Activated CD8-positive, alpha-beta memory T cell treated with anti-CD3 and anti-CD28 coated beads, Interleukin-2, amount 10 ng/mL, durations not matched to agents 7 days and 5 days (primary cell): ENCODE measurements at places on chromosomes 2 and 18. TPM values are rescaled to one million over a fixed set of nuclear protein-coding genes. Genes with fewer than 3 reads are reported as not detected.

DNA sequence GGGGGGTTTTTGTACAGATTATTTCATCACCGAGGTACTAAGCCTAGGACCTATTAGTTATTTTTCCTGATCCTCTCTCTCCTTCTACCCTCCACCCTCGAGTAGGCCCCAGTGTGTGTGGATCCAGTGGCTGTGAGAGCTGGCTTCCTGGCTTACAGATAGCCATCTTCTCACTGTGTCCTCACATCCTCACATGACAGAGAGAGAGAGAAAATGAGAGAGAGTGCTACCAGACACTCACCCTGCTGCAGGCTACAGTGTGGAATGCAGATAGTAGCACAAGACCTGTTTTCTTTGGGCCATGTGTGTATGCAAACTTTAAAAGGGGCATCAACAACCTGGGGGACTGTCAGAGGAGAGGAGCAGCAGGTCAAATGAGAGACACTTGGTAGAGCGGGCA is 9.5 kb downstream of the KCNK3 start:
- no peaks in the 10 kb centered on the region for H3K4me1 ChIP-seq
- no peak overlapping the region for H3K4me3 ChIP-seq
- no peak overlapping the region for H3K27ac ChIP-seq

DNA sequence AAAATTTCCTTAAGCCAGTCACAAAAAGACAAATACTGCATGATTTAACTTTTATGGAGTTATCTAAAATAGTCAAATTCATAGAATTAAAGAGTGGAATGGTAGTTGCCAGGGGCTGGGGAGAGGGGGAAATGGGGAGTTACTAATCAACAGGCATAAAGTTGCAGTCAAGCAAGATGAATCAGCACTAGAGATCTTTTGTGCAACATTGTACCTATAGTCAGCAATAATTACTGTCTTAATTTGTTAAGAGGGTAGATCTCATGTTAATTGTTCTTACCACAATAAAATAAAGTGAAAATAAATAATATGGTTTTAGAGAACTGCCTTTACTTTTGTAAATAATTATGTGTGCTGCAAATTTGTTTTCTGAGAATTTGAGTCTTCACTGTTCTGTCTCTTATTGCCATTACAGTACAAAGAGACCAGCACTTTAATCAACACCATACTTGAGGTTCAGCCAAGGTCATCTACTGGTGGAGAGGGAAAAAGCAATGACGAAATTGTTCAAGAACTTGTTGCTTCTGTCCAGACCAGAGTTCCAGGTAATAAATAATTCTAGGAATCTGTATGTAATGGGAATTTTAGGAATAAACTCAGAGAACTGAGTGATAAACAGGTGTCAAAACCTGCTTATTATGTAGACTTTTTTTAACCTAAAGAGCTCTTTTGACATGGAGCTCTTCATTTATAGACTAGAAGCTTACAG is 75.5 kb downstream of the TRABD2A start:
- H3K27me3 ChIP-seq: no peaks in the 10 kb centered on the region
- H3K27ac ChIP-seq: no peak overlapping the region
- no peak for DNase-seq
- H3K36me3 ChIP-seq: peaks cover 6% of the 10 kb centered on the region

DNA sequence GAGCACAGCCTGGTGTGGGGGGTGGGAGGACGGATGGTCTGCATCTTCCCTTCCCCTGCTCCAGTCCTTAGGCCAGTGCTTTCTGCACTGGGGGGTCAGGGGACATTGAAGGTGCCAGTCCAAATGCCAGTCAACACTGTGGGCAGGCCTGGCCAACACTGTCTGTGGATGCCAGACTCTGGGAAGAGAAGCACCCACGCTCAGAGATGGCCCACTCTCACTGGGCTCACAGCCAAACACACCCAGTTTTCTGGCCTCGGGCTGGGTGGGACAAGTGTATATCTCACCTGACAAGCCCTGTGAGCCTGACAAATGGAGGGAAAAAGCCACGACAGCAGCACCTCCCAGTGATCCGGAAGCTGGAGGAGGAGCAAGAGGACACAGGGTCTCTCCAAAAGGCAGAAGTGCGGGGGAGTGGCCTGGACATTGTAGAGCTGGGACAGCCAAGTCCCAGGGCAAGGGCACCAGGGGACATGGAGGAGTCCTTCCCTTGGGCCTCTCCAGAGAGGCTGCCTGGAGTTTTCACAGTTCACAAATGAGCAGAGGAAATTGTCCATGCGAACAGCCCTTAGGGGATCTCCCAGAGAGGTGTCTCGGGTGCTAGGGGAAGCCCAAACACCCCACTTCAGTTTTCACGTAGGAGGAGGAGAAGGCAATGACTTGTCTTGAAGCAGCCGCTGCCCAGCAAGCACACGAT is 79.3 kb downstream of the SDC1 start:
- no peaks in the 10 kb centered on the region for H3K4me1 ChIP-seq
- H3K27me3 ChIP-seq: peaks cover 35% of the 10 kb centered on the region
- no peak overlapping the region for H3K27ac ChIP-seq
- no peaks in the 10 kb centered on the region for H3K36me3 ChIP-seq
- DNase-seq: no peak
- H3K4me3 ChIP-seq: no peak overlapping the region

DNA sequence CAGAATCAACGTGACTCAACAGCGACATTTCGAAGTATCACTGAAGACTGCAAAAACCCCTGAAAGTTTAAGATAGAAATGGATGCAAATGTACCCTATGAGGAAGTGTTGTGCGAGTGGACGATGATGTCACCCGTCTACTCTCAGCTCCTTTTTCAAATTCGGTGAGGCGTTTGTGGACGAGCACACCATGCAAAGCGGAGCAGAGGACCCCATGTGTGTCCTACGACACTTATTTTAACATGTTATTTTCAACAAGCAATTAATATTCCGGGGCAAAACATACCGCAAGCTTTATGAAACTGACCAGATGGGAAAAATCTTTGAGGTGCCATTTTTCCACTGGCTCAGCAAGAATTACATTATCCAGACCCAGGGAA is 2.0 kb downstream of the PXDN start:
- no peak for DNase-seq
- no peak overlapping the region for H3K4me3 ChIP-seq
- no peaks in the 10 kb centered on the region for H3K36me3 ChIP-seq
- peaks cover 7% of the 10 kb centered on the region for H3K4me1 ChIP-seq

DNA sequence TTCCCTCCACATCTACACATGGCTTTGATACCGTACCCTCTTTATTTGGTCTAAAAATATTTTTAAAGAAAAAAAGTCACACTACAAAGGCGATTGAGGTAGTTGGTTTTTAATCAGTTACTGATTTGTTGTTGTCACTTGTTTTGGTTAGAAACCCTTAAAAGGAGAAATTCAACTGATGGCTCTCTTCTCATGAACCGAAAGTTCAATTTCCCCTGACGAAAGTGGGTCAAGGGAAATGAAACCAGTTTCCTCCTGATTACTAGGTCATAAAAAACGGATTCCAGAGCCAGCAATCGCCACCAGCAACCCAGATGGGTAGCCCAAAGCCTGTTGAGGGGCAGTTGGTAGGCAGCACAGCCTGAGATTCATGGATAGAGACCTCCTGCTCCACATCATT is 63.2 kb downstream of the DLGAP1 start:
- H3K4me3 ChIP-seq: no peak overlapping the region
- no peak overlapping the region for H3K27ac ChIP-seq
- no peaks in the 10 kb centered on the region for H3K4me1 ChIP-seq
- no peaks in the 10 kb centered on the region for H3K27me3 ChIP-seq
- no peaks in the 10 kb centered on the region for H3K36me3 ChIP-seq

DNA sequence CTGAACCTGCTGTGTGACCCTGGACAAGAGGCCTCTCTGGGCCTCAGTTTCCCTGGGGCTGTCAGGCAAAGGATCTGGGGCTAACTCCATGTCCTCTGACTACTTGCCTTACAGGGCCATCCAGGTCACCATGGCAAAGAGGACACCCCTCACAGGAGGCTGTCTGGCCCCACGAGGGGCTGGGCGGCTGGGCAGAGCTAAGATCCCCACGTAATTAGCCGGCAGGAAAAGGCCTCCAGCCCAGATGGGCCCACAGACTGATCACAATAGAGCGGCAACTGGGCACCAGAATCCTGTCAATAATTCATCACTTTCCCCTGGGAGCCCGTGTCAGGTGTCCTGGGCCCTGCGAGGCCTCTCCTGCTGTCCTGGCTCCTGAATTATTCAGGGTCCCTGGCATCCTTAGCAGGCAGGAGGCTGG is 44.8 kb upstream of the OTOF start:
- DNase-seq: no peak
- no peak overlapping the region for H3K4me3 ChIP-seq
- peaks cover 23% of the 10 kb centered on the region for H3K27me3 ChIP-seq
- no peak overlapping the region for H3K27ac ChIP-seq
- H3K36me3 ChIP-seq: no peaks in the 10 kb centered on the region

DNA sequence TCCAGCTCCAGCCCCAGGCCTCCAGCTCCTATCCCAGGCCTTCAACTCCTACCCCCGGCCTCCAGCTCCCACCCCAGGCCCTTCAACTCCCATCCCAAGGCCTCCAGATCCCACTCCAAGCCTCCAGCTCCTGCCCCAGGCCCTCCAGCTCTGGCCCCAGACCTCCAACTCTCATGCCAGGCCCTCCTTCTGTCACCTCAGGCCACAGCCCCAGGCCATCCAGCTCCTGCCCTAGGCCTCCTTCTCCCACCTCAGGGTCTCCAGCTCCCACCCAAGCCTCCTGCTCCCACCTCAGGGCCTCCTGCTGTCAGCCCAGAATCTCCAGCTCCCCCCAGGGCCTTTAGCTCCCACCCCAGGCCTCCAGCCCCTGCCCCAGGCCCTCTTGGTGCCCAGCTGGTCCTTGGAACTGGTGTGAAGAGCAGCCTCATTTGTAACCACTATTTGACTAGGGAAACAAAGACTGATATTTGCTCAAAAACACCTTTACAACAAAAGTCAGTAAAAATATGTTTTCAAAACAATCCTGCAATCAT is 67.8 kb upstream of the SALL3 start:
- H3K36me3 ChIP-seq: no peaks in the 10 kb centered on the region
- no peaks in the 10 kb centered on the region for H3K27me3 ChIP-seq
- H3K27ac ChIP-seq: no peak overlapping the region
- DNase-seq: no peak
- no peak overlapping the region for H3K4me3 ChIP-seq

- H3K4me1 ChIP-seq: no peaks in the 10 kb centered on the region
- no peak for DNase-seq
- H3K36me3 ChIP-seq: no peaks in the 10 kb centered on the region
- H3K27ac ChIP-seq: no peak overlapping the region
- peaks cover 5% of the 10 kb centered on the region for H3K27me3 ChIP-seq
- no peak overlapping the region for H3K4me3 ChIP-seq
Observed at GRCh38 chr2:29777161-29777560, 144.2 kb downstream of the ALK start.

GRCh38 chr2:55012672-55013484 is 37.4 kb downstream of the RTN4 start:
- no peak overlapping the region for H3K4me3 ChIP-seq
- no peak for DNase-seq
- H3K36me3 ChIP-seq: peaks cover 4% of the 10 kb centered on the region
- H3K27ac ChIP-seq: no peak overlapping the region
- no peaks in the 10 kb centered on the region for H3K27me3 ChIP-seq

DNA sequence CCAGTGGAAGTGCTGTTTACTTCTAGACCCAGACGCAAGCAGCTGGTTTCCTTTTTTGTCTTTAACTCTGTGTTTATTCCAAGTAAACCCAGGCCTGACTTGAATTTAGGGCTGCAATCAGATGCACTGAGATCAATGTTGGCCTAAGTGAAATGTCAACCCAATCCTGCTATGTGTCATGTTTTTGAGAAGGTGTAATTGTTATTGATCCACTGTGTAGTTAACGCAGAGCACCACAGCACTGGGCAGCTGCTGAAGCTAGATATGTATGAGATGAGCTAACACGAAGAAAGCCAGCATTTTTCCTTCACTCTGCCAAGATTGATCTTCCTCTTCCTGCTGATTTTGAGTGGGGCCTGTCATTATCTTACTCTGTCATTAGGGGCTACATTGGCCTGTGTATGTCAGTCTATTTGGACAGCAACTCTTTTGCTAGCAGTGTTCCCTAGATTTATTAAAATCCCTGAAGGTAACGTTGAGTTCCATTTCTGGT is 18.9 kb upstream of the DLX1 start:
- peaks cover 3% of the 10 kb centered on the region for H3K36me3 ChIP-seq
- peaks cover 2% of the 10 kb centered on the region for H3K27me3 ChIP-seq
- peaks cover 15% of the 10 kb centered on the region for H3K4me1 ChIP-seq
- no peak for DNase-seq

GRCh38 chr2:69743847-69744264 is 1.9 kb downstream of the ANXA4 start:
- peaks cover 4% of the 10 kb centered on the region for H3K36me3 ChIP-seq
- H3K27me3 ChIP-seq: no peaks in the 10 kb centered on the region
- no peak overlapping the region for H3K27ac ChIP-seq
- peaks cover 19% of the 10 kb centered on the region for H3K4me1 ChIP-seq
- H3K4me3 ChIP-seq: no peak overlapping the region

DNA sequence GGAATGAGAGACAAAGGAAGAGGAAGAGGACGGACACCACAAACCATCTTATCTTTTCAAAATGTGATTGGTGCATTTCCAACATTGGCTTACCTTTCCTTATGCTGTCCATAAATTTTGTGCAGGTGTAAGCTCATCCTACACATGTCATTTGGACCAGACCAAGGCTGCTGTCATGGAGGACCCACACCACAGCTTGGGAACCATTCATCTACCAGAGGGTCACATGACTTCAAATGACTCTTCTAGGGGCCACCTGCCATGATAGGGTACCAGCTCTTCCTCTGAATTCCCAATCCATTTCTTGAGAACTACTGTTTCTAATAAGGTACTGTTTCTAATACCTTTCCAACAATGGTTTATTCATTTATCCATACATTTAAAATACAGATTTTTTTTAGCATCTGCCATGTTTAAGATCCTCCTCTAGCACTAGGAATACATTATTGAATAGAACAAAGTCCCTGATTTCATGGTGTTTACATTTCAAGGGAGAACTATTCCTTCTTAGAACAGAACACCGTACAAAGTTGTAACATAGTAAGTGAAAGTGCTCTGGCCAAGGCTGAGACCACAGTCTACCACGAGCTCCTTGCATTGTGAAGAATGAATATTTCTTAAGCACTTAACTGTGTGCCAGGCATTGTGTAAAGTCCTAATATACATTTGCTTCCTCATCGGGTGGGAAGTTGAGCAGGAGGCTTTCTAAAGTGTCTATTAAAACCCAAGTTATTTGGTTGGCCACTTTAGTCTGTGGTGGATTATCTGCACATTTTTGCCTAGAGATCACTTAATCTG is 246.1 kb upstream of the FN1 start:
- H3K27me3 ChIP-seq: peaks cover 3% of the 10 kb centered on the region
- no peaks in the 10 kb centered on the region for H3K36me3 ChIP-seq
- DNase-seq: no peak
- H3K4me3 ChIP-seq: no peak overlapping the region
- no peak overlapping the region for H3K27ac ChIP-seq

- H3K36me3 ChIP-seq: no peaks in the 10 kb centered on the region
- H3K4me3 ChIP-seq: no peak overlapping the region
- peaks cover 7% of the 10 kb centered on the region for H3K27me3 ChIP-seq
- H3K4me1 ChIP-seq: no peaks in the 10 kb centered on the region
- no peak overlapping the region for H3K27ac ChIP-seq
- no peak for DNase-seq
Observed at GRCh38 chr2:126482582-126483464, 173.1 kb upstream of the GYPC start.

GRCh38 chr18:23756590-23757436 is 67.6 kb downstream of the LAMA3 start:
- no peaks in the 10 kb centered on the region for H3K27me3 ChIP-seq
- no peak for DNase-seq
- no peak overlapping the region for H3K27ac ChIP-seq
- no peaks in the 10 kb centered on the region for H3K4me1 ChIP-seq
- H3K36me3 ChIP-seq: no peaks in the 10 kb centered on the region

The HS6ST1 gene
- 8.6 TPM for total RNA-seq

The FSHR gene
- total RNA-seq: not detected

The ATP6V1B1 gene
- total RNA-seq: not detected

The SCN3A gene
- total RNA-seq: not detected
